Epithelial cell of proximal tubule (primary cell): ENCODE measurements at places on chromosomes 6 and 20.

DNA sequence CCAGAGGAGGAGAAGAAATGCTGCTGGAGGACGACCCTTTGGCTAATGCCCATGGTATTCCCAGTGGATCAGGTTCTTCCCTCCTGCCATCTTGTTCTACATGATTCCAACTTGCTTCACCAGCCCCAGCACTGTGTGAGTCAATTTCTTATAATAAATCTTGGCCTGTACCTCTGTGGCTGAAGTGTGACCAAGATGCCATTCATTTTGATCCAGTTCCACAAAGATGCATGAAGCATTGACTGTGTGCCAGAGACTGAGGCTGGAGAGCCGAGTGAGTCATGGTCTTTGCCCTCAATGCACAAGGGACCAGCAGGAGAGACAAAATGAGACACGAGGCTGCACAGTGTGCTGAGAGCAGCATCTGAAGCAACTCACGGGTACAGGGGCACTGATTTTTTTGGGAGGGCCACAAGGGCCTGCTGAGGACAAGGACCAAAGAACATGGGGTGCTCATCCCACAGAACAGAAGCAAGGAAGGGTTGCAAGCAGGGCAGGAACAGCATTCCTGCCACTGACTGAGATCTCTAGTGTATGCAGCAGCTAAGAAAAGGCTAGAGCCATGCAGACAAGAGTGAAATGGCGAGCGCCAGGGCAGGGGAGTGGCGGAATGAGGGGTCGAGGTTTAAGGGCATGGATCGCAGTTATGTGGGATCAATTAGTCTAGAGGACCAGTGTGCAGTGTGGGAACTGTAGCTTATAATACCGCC, 207.0 kb downstream of the THBS2 start:
- no peak for DNase-seq

GRCh38 chr20:48019496-48019895, 234.2 kb upstream of the SULF2 start:
- DNase-seq, result no peak

DNA sequence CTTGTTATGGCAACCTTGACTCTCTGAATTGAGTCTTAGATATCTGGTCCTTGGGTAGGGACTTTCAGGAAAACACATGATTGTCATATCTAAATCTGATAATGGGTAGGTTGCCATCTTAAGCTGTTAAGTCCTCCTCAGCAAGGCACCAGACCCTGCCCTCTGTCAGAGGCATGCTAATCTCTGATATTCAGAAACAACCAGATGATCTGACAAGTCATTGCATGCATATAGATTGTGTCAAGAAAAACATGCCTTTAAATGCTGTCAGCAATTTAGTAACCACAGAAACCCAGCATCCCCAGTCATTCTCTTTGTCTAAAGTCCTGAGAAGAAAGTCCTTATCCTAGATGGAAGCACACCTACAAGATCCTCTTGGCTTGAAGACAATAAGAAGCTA, 149.1 kb downstream of the EDN1 start:
- no peak for DNase-seq

DNA sequence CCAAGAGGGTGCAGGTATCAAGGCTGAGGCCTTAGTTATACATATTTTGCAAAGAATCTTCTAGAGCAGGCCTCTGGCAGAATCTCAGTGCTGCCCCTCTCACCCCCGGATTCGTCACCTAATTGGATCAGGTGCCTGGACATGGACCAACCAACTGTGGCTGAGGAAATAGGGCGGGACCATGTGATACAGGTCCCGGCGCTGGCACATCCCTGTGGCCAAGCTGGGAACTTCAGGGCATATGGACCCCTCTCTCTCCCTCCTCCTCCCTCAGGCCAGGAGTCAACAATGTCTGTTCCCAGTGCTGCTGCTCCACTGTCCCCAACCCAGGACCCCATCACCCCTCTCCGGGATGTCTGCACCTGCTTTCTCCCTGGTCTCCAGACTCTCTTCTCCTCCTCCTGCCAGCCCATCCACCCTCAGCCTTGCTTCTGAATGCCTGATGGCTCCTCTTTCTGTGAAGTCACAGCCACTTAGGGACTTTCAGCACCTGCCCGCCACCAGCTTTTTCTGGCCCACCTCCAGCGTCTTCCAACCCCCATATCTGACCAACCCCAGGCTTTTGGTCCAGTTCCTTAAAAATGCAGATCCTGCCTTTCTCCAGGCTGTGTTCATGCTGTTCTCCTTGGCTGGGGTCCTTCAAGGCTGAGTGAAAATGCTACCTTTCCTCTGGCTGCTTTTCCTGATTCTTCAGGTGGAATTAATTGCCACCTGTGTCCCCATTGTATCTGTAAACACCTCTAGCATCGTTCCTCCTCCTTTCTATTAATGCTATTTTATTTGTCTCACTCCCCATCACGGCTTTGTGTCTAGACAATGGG, 19.0 kb upstream of the MLN start:
- DNase-seq, result no peak

GRCh38 chr20:49712646-49712995, 1.1 kb downstream of the B4GALT5 start:
- DNase-seq, result no peak

DNA sequence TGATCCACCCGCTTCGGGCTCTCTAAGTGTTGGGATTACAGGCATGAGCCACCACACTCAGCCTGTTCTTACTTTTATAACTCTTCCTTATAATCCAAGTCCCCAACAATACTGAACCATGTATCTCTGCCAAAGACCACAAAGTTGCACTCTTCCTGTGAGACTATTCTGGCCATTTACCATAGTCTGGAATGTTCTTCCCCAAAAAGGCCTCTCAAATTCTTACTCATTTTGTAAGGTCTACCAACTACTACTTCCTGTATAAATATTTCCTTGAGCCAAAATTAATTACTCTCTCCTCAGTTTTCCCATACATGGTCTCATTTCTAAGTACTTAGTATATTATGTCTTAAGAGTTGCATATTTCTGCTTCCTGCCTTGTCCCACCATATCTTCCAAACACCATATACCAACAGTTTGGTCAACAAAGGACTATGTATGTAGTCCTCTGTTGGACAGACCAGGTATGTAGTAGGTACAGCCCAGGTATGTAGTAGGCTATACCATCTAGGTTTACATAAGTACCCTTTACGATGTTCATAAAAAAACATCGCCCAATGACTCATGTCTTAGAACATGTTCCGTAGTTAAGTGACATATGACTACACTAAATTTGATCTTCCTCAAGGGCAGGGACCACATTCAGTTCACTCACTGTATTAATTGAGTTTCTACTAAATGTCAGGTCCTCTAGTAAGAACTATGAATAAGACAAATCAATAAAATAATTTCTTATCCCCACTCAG, 22.0 kb downstream of the RANBP9 start:
- DNase-seq, result no peak

- no peak for DNase-seq
Observed at GRCh38 chr20:5884465-5885335, 65.6 kb downstream of the TRMT6 start.

GRCh38 chr6:23003671-23004467, 434.5 kb downstream of the HDGFL1 start:
- DNase-seq, result no peak

DNA sequence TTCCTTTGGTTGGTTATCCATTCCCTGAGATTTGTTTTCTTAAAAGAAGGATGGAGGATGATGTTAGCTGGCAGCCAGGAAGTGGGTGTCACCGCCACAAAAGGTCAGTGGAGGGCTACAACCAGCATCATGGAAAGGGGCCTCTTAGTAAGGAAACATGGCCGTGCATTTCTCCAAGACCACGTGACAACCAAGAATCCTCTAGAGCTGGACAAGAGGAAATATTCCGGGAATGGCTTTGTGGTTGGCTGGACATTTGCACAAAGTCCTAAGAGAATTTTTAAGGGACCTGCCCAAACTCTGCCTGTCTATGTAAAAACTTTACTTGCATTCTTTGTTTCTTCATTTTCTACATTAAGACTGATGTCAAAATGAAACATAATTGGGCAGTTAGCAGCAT, 399.9 kb upstream of the MARCKS start:
- no peak for DNase-seq

- no peak for DNase-seq
Observed at GRCh38 chr6:135225911-135226310, 44.8 kb downstream of the MYB start.

GRCh38 chr6:56796196-56796532, 153.5 kb upstream of the DST start:
- DNase-seq, result peak; percentile 61

- no peak for DNase-seq
Observed at GRCh38 chr6:93713974-93714373, 294.6 kb upstream of the EPHA7 start.

- DNase-seq, result no peak
Observed at GRCh38 chr20:62083312-62083711, 17.6 kb upstream of the TAF4 start.

- DNase-seq, result no peak
Observed at GRCh38 chr20:24761220-24762065, 187.6 kb upstream of the CST7 start.

- no peak for DNase-seq
Observed at GRCh38 chr20:10551732-10552724, 116.9 kb downstream of the SLX4IP start.

- DNase-seq, result peak; percentile 50
Observed at GRCh38 chr6:36302227-36302976, 32.5 kb downstream of the PNPLA1 start.

DNA sequence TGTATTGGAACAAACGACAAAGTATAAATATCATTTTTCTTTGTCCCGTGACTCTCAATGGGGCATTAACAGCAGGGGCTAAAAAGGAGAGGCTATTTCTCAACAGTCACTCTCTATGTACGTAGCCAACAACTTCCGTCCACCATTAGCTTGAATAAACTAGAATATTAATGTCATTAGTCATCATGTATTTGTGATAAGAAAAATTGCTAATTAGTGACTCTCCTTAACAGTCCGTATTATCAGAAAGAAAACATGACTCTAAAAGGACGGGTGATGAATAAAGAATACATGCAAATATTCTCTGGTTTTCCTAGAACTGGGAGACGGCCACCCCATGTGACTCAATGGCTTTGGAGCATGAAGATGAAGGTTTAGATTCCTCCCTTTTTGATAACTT, 18.6 kb downstream of the VIP start:
- DNase-seq, result no peak

DNA sequence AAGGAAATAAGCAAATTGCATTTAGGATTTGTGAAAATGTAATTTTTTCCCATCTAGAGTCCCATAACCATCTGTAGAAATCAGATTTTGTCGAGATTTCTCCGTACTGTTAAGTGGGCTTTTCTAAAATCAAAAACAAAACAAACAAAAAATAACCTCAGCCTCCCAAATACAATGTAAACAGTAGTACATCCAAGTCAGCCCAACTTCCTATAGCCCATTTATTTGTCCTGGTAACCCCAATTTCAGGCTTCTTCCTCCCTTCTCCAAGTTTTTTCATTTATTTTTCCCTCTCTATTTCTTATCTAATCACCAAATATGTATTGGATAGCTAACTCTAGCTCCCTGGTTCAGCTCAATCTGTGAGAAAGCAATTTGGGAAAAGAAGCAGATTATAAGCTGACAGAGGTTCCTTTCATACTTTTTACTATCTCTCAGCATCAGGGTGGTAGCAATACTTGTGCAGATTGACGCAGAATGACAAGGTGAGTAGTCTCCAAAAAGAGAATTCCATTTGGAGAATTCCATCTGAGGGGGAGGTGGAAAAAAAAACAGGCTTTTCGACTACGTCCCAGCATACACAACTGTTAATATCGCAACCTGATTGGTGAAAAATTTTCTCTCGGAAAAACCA, 132.6 kb upstream of the BTN3A2 start:
- no peak for DNase-seq

DNA sequence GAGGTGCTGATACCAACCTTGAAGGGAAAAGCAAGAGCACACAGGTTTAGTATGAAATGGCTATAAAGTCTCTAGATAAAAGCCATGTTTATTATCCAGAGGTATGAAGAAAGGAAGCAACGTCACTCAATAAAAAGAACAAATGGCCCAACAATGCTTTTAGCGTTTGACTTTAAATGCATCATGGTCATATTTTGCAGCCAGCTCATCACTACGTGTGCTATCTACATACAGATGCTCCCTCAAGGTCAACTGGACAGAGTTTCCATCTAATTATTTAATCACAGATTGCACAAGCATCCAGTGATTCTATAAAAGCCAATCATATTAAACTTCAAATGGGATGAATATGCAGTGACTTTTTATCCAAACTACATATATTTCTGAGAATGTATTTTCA, 127.6 kb upstream of the SYNDIG1 start:
- no peak for DNase-seq

GRCh38 chr6:56618050-56618449, 24.6 kb downstream of the DST start:
- DNase-seq, result no peak

DNA sequence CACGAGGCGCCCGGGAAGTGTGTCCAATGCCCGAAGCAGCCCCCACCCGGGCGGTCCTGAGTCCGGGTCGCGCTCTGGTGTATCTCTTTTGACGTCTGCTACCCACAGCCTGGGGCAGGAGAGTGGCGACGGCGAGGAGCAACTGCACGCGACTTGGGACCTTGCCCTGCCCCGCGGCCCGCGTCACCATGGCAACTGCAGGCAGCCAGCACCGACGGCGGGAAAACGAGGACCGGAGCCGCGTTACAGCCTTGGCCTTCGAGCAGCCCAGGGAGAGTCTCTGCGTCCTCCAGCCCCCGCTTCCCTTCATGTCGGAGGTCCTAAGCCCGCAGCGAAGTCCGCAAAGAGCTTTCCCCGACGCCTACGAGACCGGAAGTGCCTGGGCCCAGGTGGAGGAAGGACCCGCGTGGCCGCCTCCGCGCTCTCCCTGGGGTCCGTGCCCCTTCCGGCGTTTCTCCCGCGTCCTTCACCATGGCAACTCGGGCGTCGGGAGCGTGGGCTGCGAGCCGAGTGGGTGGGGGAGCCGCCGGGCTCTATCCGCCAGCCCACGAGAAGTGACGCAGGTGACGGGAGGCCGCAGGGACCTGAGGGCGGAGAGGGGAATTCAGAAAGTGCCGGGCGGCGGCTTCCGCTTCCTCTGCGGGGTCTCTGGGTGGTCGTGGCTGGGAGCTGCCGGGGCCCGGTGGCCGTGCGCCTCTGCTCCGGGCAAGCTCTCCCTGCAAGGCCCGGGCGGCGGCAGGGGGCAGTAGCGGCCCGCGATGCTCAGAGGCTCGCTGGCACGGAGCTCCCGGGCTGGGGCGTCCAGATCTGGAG, 88.6 kb upstream of the TGM3 start:
- DNase-seq, result no peak

GRCh38 chr6:16222826-16223225, 15.6 kb upstream of the GMPR start:
- no peak for DNase-seq

DNA sequence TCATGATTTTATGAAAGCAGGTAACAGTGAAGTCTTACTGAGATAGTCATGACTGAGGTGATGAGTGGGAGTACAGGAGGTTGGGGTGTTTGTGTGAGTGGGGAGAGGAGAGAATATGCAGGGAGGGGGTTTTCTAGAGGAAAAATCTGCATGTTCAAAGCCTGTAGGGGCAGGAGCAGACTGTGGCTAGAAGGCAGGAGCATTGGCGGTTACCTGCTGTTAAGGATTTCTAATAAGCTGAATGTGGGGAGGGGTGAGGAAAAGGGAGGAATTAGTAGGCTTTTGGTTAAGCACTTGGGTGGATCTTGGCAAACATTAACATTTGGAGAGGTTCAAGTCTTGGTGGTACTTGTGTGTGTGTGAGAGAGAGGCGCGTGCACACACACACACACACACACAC, 70.8 kb downstream of the EYA4 start:
- DNase-seq, result no peak
